EL (cell line): ENCODE measurements at places on chromosomes 1 and 21.

- peak; percentile 69 for DNase-seq
Measured at GRCh38 chr1:182084487-182085316, 23.2 kb upstream of the ZNF648 start.

DNA sequence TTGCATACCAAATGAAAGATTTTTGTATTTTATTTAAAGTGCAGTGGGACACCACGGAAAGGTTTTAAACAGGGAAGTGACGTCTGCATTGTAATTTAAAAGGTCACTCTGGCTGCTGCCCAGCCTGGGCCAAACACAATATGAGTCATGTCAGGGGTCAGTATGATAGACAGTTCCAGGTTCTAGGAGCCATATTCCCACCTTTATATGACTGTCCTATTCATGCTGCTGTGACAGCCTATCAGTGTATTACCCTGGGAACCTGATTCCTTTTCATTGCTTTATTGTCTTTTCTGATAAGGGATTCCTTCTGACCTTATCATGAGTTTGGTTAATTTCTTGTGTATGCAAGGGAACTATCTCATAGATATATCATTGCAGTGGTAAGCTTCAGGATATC, 5.3 kb downstream of the VANGL1 start:
- no peak for DNase-seq

DNA sequence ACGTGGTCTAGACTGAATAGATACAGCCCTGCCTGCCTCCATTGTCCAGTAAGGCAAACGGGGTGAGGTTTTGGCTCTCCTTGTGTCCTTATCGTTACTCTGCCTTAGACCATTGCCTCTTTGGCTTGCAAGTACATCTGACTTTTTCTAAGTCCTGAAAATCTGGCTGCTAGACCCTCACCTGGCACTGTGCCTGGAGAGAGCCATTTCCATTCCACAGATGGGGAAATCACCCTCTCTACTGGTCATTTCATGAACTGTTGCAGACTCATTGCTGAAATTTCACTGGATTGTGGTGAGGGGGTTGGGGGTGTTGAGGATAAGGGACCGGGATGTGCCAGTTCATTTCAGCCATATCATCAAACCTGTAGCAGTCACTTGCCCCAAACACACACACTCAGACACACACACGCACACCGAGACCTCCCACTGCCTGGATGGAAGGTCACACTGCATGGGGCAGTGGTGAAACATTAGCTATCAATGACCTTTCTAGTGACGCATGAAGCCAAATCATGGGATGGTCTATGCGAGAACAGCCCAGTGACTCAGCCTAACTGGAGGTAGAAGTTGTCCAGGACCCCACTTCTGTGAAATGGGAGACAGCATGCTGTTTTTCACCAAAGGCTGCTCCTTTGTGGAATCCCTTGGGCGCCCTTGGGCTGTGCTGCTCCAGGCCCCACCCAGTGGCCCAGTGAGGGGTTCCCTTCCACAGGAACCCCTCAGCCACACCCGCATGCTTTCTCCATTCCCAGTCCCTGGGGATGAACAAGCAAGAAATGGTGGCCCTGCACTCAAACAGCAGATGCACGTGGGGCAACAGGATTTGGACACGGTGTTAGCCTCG, 34.9 kb upstream of the VASH2 start:
- DNase-seq = peak; percentile 12

GRCh38 chr1:181742426-181742825, 259.1 kb downstream of the CACNA1E start:
- no peak for DNase-seq

DNA sequence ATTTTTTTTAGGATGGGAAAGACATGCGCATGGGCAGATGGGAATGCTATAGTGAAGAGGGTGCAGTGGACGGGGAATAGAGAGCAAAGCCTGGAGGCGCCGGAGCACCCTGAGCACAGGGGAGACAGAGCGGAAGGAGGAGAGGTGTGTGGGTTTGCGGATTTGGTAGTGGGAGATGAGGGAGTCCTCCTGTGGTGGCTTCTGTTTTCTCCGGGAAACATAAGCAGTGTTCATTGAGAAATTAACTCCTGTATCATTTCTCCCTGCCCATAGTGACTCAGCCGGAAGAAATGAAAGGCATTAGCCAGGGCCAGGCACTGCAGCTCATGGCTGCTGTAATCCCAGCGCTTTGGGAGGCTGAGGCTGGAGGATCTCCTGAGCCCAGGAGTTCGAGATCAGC, 4.7 kb upstream of the PTPRF start:
- DNase-seq = peak; percentile 82

DNA sequence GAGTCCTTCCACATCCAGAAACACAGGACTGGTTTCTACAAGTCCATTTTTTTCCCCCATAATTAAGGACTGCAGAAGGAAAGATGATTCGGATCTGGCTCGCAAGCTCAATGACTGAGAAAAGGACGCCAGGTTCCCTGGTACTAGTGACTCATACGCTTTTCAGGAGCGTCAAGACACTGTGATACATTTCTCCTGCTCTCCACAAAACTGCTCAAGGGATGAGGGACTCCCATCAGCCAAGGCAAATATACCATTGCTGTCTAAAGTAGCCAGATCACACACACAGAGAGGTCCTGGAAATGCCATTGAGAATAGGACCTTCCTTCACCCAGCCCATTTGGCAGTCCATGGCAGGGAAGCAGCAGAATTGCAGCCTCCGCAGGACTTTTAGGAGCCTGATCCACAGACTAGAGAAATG, 253.6 kb upstream of the IRF2BP2 start:
- peak; percentile 55 for DNase-seq

DNA sequence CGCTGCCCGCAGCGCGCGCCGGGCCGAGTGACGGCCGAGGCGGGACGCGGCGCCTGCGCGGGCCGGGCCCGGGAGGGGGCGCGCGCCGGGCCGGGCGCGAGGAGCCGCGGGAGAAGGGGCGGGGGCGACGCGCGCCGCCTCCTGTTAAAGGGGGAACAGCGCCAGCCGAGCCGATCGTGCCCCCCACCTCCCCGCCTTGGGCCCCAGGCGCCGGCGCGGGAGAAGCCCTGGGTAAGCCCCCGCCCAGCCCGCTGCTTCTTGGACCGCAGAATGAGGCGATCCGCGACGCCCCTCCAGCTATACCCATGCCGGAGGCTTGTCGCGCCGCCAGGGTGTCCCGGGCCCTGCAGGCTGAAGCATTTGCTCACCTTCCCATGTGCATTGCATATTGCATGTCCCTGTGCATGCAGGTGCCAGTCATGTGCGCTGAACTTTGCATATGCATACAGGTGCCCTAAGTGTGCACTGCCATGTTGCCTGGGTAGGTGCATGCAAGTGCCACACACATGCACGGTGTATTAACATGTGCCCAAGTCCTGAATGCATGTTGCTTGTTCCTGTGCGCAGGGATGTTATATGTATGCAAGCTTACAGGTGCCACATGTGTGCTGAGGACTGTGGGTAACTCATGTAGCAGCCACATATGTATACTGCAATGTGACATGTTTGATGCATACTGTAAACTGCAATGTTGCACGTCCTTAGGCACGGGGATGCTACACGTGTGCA, at the start of gene ADGRB2:
ADGRB2 (minus strand) TSS at position 29 of the 729 bp plus-strand sequence. CDS start 7,119 bp downstream, outside the sequence.
- no peak for DNase-seq

DNA sequence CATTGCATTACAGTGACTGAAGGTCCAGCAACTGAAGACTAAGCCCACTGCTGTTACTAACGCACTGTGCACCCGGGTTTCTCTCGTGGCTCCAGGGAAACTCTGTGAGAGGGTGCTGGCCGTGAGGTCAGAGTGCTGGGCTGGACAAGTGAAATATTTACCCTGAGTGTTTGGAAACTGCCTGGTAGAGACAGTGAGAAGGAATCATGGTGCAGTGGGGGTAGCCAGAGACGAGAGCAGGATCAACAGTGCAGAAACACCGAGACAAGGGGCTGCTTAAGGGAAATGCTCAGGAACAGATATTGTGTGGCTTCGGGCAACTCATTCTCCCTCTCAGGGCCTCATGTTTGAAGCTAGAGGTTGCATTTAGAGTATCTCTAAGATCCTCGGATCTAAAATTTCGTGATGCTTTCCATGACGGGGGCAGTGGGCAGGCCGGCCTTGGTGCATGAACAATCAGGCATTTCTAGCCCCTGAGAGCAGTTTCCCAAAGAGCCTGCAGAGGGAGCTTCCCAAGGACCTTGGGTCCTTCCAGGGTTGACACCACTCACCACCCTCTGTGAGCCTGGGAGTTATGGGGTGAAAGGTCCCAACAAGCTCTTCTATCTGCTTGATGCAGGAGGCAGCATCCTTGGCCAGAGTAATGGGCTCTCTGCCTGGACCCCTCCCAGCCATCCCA, 9.7 kb downstream of the CD2 start:
- peak; percentile 19 for DNase-seq

DNA sequence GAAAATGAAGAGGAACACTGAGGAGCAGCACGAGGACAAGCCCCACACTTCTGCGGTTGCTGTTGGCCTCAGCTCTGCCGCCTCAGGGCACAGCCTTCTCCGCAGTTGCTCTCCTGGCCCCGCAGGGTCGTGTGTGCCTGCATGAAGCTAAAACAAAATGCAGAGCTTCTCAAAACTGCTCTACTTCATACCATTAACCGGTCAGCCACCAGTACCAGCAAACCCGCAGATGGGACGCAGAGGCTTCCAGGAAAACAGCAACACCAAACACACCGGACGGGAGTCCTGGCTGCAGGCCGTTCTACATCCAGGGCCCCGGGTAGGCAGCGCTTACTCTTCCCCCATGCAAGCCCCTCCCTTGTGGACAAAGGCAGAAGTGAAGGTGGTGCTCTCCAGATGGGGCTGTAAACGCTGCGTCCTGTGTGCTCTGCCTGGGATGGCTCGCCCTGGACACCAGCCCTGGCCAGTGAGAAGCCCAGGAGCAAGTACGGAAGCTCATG, 7.1 kb upstream of the C1orf159 start:
- DNase-seq = peak; percentile 65

DNA sequence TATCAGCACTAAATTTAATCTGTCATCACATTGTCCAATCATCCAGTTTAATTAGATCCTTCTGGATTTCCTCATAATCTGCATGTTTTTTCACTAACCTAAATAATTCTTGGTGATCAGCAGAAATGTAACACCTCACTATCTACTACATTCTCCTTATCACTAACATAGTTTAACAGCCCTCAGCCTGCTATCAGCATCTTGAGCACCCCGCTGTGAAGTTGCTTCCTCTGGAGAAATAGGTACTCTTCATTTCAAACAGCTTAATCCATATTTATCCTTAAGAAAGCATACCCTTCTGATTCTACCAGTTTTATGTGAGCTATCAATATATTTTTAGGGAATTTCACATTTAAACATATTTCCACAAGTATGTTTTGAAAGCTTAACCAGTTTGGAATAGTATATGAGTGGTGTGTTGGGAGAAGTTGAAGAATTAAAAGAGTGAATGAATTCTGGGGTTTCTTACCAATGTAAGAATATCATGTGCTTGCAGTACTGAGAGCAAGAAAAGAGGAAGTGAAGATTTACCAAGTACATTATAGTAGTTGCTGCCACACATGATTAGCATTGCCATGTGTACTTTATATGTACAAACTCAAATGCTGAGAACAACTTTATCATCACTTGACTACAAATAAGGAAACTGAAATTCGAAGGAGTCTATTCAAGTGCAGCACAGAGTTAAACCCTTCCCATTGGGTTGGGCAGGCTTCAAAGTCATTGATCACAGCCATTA, 771.1 kb upstream of the ADGRL4 start:
- no peak for DNase-seq

DNA sequence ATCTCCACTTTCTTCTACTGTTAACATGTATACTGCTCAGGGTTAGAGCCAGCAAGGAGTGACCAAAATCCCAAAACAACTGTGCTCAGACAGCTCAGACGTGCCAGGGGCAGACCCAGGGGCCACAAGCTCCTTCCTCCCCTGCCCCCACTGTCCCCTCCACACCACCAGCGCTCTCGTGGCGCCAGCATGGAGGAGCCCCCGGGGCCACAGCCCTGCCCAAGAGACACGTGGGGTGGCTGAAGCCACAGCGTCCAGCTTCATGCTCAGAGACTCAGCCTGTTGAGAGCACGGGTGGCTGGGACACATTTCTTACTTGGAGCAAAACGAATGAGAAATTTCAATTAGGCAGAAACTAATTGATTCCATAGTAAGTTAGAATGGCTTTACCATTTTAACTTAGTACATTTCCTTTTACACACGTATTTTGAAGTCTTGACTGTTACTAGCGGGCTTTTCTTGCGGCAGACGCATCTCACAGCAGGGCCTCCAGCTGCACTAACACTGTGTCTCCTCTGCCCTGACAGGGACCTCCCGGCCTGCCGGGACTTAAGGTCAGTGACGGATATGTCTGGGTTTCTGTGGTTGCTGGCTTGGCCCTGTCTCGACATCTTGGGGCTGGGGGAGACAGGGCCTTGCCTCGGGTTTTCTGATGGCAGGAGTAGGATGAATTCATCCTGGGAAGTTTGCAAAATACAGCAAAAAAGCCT, 54.2 kb downstream of the SLC19A1 start:
- no peak for DNase-seq

DNA sequence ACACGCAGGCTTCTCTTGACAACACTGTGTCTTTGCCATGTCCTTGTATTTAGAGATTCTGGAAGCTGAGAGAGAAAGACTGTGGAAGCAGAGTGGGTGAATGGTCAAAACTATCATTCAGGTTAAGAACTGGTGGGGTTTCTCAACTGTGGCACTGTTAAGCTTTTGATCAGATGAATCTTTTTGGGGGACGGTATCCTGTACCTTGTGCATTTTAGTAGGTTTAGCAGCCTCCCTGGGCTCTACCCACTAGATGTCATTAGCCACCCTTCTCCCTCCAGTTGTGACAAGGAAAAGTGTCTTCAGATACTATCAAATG, 39.4 kb downstream of the ATP1A1 start:
- DNase-seq = no peak

GRCh38 chr1:160550572-160551034, 27.5 kb upstream of the SLAMF6 start:
- no peak for DNase-seq

- peak; percentile 21 for DNase-seq
Measured at GRCh38 chr1:231206856-231207255, 34.2 kb upstream of the GNPAT start.

DNA sequence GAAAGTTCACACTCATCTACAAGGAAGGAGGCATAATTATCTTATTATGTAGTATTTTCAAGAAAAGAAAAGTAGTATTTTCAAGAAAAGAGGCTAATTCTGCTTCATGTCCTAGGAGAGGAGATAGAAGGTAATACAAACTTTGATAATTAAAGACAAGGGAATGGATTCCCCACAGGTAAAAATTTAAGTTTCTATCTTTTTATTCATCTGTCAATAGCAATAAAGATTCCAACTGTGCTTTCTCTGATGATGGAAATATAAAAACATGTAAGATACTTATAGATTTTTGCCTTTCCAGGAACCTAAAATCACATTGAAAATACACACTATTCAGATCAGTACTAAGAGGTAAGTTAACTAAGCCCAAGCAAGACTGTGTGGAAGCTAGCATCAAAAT, at the start of gene OR2M2:
OR2M2 (plus strand) TSS at position 301 of the 400 bp plus-strand sequence. CDS start 5,165 bp downstream, outside the sequence.
- no peak for DNase-seq

GRCh38 chr1:101905283-101905835, 91.4 kb downstream of the OLFM3 start:
- DNase-seq = no peak

DNA sequence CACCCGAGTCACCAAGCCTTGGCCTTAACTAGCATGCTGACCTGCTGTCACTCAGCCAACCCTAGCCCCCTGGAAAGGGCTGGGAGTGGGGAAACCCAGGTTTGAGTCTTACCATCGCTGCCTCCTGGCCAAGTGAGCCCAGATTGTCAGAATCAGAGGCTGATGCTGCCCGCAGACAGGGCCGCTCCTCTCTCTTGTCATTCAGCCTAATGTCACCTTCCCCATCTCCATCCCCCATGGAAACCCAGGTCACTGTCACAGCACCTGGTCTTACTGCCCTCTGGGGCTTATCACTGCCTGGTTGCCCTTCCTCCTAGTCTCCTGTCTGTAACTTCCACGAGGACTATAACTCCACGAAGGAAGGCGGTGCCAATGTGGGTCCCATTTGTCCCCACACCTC, 53.6 kb upstream of the CASZ1 start:
- DNase-seq = no peak

GRCh38 chr1:152141971-152142584, 16.9 kb downstream of the RPTN start:
- DNase-seq = peak; percentile 73
